ENCODE measurements at places on chromosomes 2 and 18.
A peak's percentile ranks its signal among the peaks of the same experiment; 100 is the strongest.

DNA sequence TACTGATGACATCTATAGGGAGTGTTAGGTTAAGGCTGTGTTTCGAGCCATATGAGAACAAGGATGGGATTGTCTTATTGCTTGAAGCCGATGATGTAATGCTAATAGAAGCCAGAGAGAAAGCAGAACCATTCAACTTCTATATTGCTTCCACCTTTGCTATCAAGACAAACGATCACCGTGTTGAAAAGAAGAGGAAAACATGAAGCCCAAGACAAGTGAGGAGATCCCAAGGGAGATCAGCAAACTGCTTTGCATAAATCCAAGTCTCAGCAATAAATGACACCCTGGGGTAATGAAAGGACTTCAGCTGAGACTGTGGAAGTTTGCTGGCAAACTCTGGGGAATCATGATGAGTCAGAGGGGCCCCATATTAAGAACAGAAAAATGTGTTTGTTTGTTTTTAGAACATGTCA, 206.2 kb downstream of the NCKAP5 start:
- DNase-seq, result no peak

DNA sequence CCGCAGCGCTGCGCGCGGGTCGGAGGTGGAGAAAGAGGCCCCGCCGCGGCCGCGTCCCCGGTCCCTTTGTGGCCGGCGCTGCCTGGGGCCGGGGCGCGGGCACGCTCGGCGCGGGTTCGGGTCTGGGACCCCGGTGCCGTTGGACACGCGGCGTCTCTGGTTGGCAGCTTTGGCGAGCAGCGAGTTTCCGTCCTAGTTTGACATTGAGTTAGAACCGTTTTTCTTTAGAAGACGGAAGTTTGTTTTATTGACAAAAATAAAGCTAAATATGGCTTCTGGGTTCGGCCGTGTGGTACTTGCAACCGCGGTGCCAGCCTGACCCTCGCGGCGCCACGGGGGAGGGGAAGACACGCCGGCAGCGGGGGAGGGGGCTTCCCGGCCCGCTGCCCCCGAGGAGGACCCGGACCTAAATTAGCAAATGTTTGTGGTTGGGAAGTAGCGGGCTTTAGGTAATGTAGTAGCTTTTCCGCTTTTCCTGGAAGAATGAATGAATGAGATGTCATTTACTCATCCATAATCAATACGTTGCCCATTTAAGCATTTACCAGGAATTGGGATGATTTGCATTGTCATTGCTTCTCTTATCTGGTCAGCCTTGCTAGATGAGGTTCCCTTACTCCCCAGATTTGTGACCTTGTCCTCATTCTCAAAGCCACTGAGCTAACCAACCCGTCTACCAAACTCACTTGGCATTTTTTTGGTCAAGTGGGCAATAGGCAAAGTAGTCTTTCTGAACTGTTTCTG, 530 bp downstream of the GALNT1 start:
- peak; percentile 18 for DNase-seq

DNA sequence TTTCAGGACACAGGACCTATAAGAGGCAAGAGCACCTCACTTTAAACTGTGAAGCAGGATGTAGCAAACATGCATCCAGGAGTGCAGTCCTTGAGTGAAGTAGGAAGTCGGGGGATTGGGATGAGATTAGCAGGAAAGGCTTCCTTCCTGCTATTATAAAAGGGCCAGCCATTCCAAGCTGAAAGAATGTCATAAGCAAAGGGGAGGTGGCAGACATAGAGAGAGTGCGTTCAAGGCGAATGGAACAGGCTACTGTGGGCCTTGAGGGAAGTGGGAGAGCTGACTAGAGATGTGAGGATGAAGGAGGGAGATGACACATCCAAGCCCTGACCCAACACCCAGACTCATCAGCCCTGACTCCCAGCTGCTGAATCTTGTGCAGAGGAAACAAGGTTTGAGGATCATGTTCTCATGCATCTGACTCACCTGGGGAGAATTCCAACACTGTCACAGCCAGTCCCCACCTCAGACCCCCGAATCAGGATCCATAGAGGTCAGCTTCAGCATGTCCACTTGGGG, 63.9 kb downstream of the GYPC start:
- DNase-seq, result no peak

DNA sequence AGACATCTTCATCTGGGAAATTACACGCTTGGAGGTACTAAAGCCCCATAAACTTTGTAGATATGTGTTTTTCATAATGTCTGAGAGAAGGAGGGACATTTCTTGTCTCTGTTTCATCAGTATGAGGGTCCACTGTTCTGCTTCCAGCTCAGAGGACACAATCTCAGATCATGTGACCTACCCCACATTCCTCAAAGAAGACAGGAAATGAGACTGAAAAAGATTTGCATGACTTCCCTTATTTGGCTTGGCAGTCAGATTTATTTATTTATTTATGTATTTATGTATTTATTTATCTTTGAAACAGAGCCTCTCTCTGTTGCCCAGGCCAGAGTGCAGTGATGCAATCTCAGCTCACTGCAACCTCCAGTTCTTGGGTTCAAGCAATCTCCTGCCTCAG, 463.7 kb upstream of the RGPD4 start:
- no peak for DNase-seq

DNA sequence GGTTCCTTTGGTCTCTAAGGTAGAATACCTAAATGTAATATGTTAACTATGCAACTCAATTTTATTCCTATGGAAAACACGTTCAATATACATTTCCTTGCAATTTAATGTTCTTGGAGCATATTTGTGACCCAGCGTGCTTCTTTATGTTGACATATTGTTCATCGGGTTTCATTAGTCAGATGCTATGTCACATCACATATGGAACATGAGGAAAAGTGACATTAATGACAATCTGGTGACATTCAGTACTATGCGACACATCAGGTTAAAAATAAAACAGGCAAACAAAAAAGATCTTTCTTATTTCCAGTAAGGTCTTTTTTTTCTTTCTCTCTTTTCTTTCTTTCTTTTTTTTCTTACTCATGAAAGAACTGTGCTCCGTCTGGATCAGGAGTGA, 135.6 kb upstream of the SMIM21 start:
- no peak for DNase-seq

- DNase-seq, result no peak
These were observed 322.6 kb downstream of the RBM43 start for GRCh38 chr2:150939087-150939486.

DNA sequence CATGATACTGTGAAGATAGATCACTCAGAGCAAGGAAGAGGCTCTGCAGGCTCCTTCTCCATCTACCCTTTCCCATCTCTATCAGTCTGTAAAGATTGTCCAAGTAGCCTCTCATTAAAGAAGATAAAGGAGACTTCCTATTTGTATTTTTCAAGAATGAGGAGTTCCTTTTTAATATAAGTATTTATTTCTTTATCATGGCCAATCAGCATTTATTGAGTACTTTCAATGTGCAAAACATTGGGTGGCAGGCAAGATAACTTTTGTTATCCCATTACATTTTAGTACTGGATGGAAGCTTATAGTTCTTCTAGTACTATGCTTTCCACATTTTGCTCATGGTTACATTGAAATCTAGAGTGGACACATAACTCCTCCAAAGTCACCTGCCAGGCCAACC, 3.6 kb upstream of the PDE11A start:
- no peak for DNase-seq

- no peak for DNase-seq
These were observed 415.1 kb downstream of the PTPRM start for GRCh38 chr18:7982216-7982615.

- DNase-seq, result no peak
These were observed 7.7 kb downstream of the HOXD8 start for GRCh38 chr2:176137252-176137580.

DNA sequence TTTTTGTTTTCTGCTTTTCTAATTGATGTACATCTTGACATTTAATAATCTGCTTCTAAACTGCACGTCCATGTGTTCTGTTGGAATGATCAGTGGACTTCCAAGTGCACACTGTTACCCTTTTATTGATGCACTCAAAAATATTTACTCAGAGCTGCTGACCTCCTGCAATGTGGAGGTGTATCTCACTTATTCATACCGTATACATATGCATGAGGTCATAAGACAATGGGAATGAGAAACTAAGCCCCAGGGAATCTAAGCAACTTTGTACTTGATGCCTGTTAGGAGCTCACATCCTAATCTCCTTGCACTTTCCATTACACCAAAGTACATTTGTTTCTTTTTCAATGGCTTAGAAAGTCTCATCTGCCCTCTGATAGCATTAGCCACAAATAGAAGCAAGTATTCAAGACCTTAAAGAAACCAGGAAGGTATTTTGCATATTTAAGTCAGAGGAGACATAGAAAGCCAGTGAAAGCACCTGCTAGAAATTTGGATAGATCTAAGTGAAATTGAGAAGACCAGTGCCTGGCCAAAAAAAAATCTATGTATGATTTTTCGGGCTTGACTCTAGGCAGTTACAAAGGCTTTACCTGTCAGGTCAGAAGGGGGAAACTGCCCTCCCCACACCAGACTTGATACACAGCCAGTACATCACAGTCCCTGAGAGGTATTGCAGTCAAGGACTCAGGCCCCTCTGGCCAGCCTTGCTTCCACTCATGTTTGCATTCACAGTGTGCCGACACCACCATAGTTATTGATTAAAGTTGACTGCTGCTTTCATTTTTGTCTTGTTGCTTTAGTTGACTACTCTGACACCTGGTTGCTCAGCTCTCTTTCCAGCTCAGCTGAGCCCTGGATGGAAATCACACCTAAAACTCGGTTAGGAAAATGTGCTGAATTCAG, 391.7 kb upstream of the CYRIA start:
- no peak for DNase-seq

GRCh38 chr2:154850532-154850931, 152.0 kb downstream of the KCNJ3 start:
- DNase-seq, result no peak

DNA sequence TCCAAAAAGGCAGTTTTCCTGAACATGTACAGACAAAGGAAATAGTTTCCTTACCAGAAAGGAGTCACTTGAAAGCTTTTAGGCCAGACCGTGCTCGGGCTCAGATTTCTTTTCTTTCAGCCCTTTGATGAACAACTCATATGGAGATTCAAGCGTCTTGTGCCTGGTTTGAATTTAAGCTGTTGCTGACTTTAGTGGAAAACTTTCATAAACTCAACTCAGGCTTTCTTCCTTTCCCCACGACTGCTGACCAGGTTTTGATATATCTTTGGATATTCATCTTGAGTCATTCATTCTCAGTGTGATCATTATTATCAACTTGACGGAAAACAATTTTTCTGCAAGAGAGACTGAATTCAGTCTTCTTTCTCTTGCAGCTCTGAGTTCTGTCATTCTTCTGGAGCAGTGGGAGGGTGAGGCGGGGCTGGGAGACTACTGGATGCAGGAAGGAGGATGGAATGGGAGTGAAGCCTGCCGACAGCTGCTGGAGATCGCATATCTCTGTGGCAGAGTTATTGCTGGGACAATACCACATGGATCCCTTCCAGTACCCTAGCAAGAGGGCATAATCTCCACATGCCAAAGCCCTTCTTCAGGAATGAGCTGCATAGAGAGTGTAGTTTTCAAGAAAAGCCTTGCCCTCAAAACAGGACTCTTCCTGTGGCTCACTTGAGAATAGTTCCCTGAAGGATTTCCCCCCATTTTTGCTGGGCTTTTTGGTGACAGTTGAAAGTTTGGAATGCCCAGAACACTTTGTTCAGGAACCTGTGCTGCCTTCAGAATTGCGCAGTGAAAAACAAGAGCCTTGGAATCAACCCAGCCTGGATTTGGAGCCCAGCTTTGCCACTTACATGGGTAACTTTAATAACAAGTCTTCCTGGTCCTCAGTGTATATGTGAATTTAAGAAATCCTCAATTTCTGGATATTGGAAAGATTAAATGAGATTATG, 364.4 kb downstream of the ZNF521 start:
- DNase-seq, result no peak

DNA sequence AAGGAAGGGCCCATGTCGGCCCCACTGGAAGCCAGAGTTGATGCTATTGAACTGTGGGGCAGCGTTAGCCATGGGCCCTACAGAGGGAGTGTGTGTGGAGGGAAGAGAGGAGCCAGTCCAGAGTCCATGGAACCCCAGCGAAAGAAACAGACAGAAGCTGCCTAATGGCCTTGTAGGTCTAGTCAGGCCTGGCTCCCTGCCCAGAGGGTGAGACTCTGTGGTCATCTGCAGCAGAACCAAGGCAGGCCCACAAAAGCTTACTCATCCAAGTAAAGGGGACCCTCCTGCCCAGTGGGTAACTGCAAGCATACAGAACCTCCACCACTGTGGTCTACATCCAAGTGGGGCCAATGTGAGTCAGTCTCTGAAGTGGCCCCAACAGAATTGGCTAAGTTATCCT, 439.8 kb downstream of the TGIF1 start:
- no peak for DNase-seq

DNA sequence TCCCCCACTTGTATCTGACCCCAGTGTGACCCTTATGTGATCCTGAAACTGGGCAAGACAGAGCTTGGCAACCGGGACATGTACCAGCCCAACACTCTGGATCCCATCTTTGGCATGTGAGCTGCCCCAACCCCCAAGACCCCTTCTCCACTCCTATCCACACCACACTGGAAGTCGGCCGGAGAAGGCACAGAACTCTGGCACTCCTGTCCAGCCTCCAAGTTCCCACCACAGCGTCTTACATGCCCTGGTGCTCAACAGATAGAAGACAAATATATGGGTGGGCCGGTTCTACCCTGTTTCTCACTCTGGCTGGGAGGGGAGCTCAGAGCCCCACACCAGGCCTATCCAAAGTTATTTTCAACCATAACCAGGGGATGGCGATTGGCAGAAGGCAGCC, 40.8 kb downstream of the LMAN2L start:
- DNase-seq, result no peak

DNA sequence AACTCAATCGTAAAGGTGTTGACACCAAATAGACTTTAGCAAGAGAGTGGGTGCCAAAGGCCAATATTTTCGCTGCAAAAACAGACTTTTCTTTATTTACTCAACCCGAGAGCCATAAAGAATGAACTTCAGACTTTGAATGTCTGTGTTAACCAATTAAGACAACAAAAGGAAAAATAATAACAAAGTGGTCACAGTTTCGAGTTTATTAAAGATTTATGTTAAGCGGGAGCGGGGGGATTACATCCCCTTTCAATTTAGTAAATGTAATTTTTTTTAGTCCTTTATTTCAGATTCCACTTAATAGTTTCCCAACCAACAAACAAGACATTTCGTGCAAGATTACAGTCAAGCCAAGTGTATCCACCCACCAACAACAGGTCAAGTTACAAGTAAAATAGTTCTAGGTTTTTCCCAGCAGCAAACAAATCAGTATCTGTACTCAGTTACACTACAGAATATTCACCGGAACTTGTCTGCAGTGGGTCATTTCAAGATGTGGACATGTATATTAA, 9.0 kb downstream of the CDH2 start:
- DNase-seq, result no peak

Data from hematopoietic multipotent progenitor cell (in vitro differentiated cells).